NCI-H2081 (cell line): ENCODE measurements at places on chromosomes 5 and 9.

GRCh38 chr5:155833287-155833686, 493.7 kb upstream of the SGCD start:
- DNase-seq, result no peak

- peak; percentile 84 for DNase-seq
These were observed 552 bp downstream of the OTULINL start for GRCh38 chr5:14581891-14582796.

- no peak for DNase-seq
These were observed 56.3 kb upstream of the EXOC3 start for GRCh38 chr5:386432-387341.

GRCh38 chr5:115428248-115428647, 116.3 kb downstream of the FEM1C start:
- no peak for DNase-seq

DNA sequence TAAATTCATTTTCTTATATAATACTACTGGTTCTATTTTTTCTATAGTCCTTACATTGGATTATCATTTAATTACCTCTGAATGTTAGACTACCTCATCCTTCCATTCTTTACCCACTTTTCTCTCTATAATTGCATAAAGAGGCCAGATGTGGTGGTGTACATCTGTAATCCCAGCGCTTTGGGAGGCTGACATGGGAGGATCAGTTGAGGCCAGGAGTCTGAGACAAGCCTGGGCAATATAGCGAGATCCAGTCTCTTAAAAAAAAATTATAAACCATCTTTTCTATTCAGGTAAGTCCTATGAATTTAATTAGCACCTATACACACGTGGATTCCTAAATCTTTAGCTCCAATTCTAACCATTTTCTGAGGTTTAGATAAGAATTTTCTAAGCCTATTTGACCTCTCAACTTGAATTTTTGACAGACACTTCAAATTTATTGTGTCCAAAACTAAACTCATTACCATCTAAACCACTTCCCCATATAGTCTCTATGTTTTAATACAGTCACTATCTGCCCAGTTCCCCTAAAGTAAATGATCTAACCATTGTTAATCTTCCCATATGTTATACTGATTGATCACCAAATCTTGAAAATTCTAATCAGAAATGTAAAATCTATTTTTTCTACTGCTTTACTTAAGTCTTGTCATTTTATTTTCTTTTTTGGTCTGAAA, 33.0 kb upstream of the CHD1 start:
- no peak for DNase-seq

DNA sequence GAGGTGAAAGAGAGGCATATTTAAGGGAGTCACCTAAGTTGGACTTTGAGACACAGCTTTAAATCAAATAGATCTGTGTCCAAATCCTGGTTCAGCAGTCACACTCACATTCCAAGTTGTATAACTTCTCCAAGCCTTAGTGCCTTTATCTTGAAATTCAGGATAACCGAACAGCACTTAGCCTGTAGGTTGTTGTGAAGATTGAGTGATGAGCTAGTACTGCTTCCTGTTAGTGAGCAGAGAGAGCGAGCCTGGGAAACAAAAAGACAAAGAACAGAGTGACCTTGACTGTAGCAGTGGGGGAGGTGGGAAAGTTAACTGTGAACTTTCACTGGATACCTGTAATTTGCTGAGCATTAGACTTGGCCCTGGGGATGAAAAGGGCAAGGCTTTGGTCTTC, 22.4 kb downstream of the MAML1 start:
- DNase-seq, result no peak

DNA sequence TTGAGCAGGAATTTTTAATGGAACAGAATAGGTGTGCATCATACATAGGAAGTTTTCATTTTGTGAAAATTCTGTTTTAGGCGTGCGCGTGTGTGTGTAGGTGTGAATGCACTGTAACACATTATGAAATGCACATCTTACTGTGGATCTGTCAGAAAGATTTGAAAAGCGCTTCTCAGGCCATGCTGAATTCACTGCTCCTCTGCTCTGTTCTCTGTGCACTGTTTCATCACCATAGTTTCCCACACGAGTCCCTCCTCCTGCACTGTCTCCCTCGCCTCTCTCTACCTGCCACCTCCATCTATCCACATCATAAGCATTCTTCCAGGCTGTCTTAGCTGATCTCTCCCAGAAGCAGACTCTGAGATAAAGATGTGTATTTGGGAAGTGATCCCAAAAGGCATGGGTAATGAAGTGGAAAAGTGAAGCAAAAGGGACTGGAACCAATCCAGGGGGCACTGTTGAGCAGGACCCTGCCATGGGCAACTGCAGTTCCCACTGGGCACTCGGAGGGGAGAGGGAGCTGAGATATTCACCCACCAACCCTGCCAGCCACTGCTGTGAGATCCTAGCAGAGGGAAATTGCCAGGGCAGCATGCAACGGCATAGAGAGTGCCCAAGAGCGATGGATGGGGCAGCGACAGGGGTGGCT, 65.9 kb downstream of the GABBR2 start:
- DNase-seq, result no peak

DNA sequence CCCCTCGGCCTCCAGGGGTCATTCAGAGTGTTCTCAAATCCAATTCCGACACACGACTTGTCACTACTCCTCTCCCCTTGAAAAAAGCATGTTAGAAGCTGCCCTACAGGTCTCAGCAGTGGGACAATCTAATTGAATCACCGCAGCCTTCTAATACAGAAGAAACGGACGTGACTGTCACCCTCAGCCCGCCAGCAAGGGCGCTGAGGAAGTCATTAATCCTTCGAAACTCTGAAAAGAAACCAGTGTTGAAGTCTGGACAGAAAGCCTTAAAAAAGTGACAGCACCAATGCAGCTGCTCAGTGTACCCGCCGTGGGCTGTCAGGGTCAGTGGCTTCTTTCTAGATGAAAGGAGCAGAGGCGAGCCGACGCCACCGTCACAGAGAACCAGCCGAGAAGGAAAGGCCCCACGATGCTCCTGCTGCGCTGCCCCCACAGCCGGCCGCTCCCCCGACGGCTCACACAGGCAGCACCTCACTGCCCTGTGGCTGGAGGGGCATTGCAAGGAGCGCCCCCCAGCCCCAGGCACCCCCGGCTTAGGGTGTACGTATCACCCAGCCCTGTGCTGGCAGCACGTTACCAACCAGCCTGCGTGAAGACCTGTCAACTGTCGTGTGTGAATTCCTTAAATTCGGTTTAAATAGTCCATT, 5.7 kb downstream of the BRD3OS start:
- DNase-seq, result no peak

- DNase-seq, result no peak
These were observed 145.6 kb downstream of the HSD17B3 start for GRCh38 chr9:96156171-96156974.
